ENCODE measurements at places on chromosomes 3 and 15. TPM values are rescaled to one million over a fixed set of nuclear protein-coding genes. Genes with fewer than 3 reads are reported as not detected.

PIF1 gene
- total RNA-seq = 30.5 TPM

SUCNR1 gene
- total RNA-seq = 0.75 TPM

GRCh38 chr3:179608931-179609720 lies 4.5 kb downstream of the NDUFB5 start:
- peaks cover 13% of the 10 kb centered on the region for H3K36me3 ChIP-seq
- no peak overlapping the region for H3K27ac ChIP-seq
- no peaks in the 10 kb centered on the region for H3K27me3 ChIP-seq
- no peak for DNase-seq

- H3K36me3 ChIP-seq = no peaks in the 10 kb centered on the region
- DNase-seq = no peak
- no peaks in the 10 kb centered on the region for H3K27me3 ChIP-seq
- no peak overlapping the region for H3K4me3 ChIP-seq
- no peak overlapping the region for H3K27ac ChIP-seq
- H3K4me1 ChIP-seq = no peaks in the 10 kb centered on the region
Observed at GRCh38 chr3:192010490-192010889, 549.5 kb downstream of the PYDC2 start.

AKAP13 gene
- total RNA-seq = 75.7 TPM

EOGT gene
- total RNA-seq = 4.5 TPM

GRCh38 chr3:13073326-13074005 lies at the start of gene IQSEC1:
IQSEC1 (minus strand) TSS chr3:13073429; CDS start chr3:13073014, 415 bp downstream.
- peak within 1 kb of the TSS; percentile 82 for H3K4me3 ChIP-seq
- peak; percentile 76 for DNase-seq
- H3K27ac ChIP-seq = no peak within 1 kb of the TSS

CNTN4 gene
- total RNA-seq = 29.7 TPM

SLC6A20 gene
- 1.5 TPM for total RNA-seq

- no peaks in the 10 kb centered on the region for H3K27me3 ChIP-seq
- no peaks in the 10 kb centered on the region for H3K4me1 ChIP-seq
- H3K4me3 ChIP-seq = no peak overlapping the region
- no peak for DNase-seq
Observed at GRCh38 chr3:5505163-5505562, 317.7 kb downstream of the EDEM1 start.

Data from type B pancreatic cell (in vitro differentiated cells).